ELR (cell line): ENCODE measurements at places on chromosomes 13 and 19.

DNA sequence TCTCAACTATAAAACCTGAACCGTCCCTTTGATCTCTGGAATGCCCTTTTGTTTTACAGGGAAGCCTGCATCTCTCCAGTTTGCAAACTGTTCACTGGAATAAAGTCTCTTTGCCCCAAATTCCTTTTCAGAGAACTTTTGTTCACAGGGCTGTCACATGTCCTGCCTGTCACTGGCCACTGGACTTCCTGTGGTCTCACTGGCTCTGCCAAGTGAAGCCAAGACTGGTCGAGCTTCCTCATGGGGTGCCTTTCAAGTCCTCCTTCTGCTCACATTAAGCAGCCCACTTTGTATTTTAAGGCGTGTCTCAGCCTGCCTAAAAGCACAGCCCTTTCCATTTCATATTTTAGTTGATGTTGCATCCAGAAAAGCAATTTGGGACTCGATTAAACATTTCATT is 215.7 kb downstream of the KATNAL1 start:
- no peak for DNase-seq

DNA sequence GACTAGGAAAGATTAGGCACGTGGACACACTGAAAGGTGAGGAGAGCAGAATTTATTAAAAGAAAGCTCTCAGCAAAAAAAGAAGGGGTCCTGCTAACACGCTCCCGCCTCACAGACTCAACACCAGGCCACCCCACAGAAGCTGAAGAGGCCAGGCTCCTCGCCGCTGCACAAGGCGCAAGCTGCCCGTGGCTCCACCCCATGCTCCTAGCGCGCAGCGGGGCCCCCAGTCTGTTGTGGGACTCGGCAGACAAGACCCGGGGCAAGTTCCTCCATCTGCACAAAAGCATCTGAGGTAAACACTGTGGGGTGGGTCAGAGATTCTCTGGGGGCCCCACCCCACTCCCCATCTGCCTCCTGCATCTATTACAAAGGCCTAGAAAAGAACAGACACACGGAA is 1462.4 kb downstream of the EFNB2 start:
- no peak for DNase-seq

GRCh38 chr19:12606796-12607195 is 3.8 kb downstream of the ZNF490 start:
- no peak for DNase-seq

DNA sequence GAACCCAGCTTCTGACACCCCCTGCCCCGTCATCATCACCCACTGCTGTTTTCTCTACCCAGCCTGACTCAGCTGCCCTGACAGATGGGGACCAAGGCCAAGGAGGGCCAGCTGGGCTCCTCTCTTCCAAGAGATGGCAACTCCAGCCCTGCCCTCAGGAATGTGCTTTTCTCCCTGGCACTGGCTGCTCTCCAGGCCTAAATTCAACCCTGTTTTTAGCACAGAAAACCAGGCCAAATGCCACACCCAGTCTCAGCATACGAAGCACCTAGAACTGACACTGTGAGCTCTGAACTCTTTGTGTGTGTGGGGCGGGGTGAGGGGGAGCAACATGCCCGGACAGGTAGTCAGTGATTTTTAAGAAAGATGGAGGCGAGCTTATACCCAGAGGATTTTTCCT is 23.4 kb upstream of the IGFL1 start:
- no peak for DNase-seq

- no peak for DNase-seq
These were observed 40.2 kb downstream of the CARS2 start for GRCh38 chr13:110665491-110666254.

DNA sequence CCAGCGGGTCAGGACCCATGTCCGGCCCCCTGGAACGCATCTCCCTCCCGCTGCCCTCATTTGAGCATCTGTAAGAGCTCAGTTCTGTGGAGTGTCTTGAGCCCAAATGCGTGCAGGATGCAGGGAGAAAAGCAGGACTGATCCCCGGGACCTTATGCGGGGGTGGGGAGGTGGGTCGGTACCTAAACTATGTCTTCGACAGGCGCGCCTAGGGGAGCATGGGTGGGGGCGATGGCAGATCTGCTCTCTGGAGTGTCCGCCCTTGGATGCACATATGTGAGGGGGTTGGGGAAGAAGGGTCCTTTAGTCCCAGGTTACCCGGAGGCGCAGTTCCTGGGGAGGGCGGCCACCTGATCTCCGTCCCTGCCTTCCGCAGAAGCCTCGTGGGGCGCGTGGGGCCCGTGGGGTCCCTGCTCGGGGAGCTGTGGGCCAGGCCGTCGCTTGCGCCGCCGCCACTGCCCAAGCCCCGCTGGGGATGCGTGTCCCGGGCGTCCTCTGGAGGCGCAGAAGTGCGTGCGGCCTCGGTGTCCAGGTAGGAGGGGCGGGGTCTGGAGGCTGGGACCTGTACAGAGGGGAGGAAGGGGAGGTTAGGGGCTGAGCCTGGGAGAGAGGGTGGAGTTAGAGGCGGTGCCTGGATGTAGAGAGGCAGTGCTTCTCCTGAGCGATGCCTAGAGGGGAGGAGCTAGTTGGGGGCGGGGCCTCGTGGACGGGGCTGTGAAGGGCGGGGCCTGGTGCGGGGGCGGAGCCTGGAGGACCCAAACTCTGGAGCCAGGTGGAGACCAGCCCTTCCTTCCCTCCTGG is 2.9 kb downstream of the CILP2 start:
- peak; percentile 60 for DNase-seq

DNA sequence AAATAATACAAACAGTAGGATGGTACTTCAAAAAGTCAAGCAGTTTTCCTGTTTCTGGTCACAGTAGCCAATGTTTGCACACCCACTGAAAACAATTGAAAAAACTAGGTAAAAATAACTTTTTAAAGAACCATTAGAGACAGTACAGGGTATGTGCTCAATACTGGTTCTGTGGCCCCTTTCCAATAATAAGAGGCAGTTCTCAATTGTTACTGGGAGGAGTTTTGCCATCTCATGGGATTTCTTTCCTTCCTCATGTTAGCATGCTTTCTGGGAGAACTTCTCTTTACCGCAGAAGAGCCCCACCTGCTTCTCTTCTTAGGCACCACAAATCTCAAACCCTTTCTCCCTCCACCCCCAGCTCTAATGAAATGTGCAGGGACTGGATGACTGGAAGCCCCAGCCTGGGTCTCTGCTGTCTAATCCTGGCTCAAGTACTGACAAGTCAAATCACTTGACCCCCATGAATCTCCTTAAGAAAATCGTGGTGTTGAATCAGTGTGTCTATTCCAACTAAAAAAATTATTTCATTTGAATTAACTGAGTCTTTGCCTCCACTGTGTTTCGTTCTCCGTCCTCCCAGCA is 14.6 kb downstream of the METTL21C start:
- DNase-seq, result no peak

DNA sequence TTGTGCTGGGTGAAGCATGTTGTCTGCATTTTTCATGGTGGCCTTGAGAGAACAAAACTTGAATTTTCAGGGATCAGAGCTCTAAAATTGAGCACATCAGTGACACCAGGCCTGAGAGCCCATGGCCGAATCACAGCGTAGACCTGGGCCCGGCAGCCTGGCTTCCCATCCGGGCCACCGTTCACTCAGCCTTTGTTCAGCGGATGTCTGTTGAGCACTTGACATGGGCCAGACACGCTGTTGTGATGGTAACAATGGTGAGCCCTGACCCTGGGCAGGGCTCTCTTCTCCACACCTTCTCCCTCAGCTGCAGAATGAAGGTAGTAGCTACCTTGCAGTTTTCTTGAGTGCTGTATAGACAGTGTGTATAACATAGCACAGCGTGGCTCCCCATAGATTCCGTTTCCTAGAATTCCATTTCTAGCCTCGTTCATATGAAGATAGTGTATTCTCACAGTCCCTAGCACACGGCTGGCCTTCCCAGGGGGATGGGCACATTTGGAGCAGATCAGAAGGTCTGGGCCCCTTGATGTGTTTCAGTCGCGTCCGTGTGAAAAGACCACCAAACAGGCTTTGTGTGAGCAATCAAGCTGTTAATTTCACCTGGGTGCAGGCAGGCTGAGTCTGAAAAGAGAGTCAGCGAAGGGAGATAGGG is 75.3 kb downstream of the RAB20 start:
- no peak for DNase-seq

DNA sequence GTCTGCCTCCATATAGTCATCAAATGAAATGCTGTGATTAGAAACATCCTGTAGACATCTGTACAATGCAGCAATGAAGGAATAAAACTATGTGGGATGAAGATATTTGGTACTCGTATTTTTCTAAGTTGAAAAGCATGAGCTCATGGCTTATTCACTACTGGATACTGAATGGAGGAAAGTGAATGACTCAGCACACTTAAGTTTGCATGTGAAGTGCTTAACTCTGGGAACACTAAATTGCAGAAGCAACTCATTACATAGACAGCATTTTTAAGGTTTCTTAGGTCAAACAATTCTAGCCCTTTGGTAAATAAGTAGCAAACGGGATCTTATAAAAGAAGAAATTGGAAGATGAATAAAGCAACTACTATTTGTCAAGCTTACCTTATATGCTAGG is 429.0 kb upstream of the MIR17HG start:
- DNase-seq, result peak; percentile 64

DNA sequence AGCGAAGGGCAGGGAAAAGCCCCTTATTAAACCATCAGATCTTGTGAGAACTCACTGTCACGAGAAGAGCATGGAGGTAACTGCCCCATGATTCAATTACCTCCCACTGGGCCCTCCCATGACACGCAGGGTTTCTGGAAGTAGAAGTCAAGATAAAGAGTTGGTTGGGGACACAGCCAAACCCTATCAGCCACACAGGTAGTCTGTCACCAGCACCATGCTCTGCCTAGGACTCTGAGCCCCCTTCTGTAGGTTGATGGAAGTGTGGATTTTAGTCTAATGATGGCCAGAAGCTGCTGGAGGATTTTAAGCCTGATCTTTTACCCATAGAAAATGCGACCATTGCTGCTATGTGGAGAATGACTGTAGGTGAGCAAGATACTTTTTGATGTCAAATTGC is 60.8 kb downstream of the ARHGEF7 start:
- no peak for DNase-seq

DNA sequence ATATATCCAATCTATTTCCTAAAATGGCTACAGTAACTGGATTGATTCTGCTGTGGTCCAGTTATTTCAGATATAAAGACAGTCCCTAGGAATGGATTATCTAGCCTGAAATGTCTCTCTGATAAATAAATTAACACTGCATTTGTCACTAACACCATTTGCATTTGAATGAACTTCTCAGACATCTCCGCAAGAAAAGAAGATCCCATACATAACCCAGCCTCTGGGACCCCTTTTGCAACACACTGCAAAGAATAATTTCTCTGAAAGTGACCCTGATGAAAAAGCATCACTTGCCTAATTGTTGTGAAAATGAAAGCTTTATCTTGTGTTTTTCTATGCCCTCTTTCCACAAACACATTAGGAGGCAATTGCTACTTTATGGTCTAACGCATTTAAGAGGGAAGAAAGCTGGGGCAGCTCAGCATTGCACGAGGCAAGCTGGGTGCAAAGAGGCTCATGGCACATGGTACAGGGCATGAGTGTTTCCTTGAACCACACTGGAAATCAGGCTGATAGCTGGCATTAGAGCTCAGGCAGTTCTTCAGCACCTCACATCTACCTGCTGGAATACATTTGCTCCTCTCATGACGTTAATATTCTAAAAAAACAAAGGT is 379.9 kb downstream of the IRS2 start:
- DNase-seq, result no peak

- DNase-seq, result no peak
These were observed 37.2 kb downstream of the STK24 start for GRCh38 chr13:98539666-98540065.
